ENCODE measurements at places on chromosomes 4 and X.
A peak's percentile ranks its signal among the peaks of the same experiment; 100 is the strongest.

GRCh38 chrX:23662187-23662586 lies 5.1 kb upstream of the PRDX4 start:
- no peak for DNase-seq

DNA sequence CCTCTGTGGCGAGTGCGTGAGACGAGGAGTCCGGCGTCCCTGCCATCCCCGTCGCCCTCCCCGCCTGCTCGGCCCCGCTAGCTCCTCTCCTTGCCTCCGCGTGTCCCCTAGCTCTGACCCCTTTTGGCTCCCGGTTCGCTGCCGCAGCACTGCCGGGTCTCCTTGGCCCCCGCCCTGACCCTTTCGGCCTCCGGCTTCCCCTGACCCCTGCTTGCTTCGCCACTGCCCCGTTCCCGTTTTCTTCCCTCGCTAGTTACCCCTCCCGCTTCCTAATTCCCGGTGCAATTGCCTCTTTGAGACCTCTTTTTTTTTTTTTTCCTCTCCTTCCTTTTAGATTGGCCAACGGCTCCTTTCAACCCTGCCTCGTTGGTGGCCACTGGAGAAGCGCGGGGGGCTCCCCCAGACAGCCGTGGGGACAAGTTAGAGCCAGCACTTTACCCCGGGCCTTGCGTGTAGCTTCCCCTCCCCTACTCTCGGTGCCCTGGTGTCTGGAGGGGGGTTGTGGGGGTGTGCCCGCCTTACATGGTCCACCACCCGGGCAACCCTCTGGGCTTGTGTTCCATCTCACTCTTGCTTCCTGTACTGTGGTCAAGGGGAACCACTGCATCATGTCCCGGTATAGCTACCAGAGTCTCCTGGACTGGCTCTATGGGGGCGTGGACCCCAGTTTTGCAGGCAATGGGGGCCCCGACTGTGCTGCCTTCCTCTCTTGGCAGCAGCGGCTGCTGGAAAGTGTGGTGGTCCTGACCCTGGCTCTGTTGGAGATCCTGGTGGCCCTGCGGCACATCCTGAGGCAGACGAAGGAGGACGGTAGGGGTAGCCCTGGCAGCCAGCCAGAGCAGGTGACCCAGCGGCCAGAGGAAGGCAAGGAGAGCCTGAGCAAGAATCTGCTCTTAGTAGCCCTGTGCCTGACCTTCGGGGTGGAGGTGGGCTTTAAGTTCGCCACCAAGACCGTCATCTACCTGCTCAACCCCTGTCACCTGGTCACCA lies 548 bp downstream of the TMEM164 start:
- DNase-seq, result no peak

DNA sequence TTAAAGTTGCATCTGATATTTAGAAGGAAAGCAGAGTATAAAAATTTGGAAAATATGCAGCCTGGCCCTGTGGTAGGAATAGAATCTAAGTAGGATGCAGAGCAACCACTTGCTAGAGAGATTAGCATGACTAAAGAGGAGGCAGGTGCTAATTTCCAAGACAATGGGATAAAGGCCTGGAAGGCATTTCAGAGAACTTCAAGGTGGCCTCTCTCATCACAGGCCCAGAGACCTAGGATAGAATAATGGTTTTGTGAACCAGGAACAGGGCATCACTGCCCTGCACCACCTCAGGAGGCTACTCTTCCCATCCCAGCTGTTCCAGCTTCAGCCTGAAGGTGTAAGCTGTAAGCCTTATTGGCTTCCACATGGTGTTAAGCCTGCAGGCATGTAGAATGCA lies 621.7 kb upstream of the HS3ST1 start:
- DNase-seq, result no peak

DNA sequence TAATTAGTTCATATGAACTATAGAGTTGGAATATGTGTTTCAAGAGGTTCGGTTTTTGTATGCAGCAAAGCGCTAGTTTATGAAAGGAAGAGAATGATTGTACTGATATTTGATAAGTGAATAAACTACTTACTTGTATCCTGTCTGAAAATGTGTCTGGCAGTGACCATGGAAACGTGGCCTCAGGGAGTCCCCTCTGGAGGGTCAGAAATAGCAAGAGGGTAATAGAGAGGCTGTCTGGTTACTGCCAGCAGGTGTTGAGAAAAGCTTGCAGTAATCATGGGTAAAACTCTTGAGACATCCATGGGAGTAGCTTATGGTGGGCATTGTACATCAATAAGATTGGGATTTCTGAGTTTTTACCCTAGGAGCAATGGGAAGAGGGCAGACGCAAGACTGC lies 77.1 kb downstream of the DCLK2 start:
- no peak for DNase-seq

DNA sequence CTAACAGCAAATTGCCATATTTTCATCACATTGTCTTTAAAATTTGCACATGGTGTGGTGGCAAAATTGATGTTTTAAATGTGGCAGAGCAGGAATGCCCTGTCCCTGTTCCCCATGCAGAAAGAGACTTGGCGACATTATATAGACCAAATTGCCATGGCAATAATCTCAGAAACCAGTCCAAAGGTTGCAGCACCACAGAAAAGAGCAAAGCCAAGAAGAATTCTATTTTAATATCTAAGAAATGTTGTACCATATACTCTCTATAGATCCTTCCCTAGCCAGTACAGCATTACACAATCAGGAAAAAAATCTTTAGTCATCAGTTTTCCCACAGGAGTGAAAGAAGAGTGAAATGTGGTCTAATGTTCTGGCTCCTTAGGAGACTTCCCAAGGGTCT lies 80.0 kb downstream of the UGT2B28 start:
- DNase-seq, result no peak

DNA sequence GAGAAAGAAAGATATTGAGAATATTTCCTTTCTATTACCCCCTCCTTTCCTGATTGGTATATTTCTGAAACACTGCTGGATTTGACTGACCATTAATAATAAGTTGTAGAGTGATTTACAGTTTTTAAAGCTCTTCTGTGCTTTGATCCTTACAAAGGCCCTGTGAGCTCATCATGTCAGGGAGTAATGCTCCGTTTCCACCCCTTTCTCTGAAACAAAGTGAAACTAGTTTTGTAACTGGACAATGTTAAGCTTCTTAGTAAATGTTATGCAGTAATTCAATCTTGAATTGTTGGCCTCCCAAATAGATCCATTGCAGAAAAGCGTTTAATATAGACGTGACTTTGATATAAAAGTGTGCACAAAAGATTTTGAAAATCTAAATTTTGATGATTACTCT lies 190.1 kb upstream of the GNPDA2 start:
- peak; percentile 13 for DNase-seq

- DNase-seq, result no peak
These were observed 173.7 kb upstream of the LEF1 start for GRCh38 chr4:108342325-108342970.

DNA sequence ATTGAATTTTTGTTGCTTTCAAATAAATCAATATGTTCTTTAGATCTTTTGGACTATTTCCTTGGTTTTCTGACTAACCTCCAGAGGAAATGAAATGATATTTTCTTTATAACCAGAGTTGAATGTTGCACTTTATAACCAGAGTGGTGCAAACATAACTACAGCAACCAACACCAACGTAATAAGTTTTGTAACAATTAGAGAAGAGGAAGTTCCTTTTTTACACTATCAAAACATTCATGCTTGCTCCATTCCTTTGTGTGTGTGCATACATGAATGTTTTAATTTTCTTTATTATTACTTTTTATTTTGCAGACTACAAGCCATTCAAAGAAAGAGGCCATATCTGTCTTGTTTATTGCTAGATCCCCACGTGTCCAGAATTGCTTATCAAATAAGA lies 193.0 kb upstream of the PPP3CA start:
- DNase-seq, result no peak

DNA sequence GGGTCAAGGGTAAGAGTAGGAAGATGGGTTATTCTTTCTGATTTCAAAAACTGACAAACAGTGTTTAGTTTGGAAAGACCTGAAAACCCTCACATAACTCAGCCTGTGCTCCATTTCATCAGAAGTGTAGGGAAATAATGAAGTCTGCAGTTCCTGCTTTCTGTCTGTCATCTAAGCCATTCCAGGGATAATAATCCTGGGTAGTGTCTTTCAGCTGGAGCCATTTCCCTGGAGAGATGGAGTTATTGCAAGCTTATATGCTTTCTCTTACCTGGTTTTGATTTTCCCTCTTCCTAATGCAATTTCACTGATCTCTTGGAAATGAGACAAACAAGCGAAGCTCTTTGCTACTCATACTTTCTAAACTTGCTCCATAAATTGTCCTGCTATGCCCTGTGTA lies 824.8 kb upstream of the LCORL start:
- no peak for DNase-seq

DNA sequence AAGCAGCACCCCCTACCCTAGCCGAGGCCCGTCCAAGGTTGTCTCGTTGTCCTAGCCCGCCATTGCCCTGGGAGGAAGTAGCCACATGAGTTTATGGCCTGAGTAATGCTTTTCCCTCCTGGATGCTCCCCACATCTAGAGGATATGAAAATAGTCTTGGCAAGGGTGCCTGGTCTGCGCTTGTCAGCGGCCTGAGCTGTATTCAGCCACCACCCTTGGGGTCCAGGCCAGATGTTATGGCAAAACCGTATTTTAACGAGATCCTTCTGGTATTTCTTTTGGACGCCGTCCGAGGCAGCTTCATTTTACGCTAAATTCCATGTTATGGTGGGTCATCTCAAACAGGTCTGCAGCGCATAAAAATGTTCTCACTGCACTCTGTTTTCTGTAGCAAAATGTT lies 89.3 kb downstream of the GPR143 start:
- DNase-seq, result no peak

DNA sequence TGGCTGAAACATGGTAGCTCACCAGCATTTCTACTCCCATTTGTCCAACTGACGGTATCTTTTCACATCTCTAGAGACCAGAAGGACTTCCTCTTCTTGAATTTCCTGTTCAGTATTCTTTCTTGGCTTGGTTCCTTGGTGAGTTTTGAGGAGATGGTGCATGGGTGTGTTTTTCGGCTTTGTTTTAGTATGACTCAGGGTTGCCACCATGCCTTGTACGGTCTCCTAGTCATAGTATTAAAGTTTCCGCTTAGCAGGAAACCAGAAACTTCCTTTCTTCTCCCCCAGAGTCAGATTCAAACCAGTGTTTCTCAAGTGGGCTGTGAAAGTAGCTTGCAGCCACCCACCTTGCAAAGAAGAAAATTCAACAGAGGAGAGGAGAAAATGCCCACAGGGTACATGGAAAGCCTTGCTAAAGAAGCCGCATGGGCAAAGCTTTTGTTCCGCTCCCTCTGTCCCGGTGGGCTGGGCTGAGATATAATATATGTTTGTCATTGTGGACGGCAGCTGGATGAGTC lies 5.7 kb downstream of the CD99 start:
- peak; percentile 90 for DNase-seq

- DNase-seq, result no peak
These were observed 51.6 kb downstream of the NFKB1 start for GRCh38 chr4:102552781-102553180.

- DNase-seq, result peak; percentile 24
These were observed 12.5 kb downstream of the HPF1 start for GRCh38 chr4:169745291-169745690.

DNA sequence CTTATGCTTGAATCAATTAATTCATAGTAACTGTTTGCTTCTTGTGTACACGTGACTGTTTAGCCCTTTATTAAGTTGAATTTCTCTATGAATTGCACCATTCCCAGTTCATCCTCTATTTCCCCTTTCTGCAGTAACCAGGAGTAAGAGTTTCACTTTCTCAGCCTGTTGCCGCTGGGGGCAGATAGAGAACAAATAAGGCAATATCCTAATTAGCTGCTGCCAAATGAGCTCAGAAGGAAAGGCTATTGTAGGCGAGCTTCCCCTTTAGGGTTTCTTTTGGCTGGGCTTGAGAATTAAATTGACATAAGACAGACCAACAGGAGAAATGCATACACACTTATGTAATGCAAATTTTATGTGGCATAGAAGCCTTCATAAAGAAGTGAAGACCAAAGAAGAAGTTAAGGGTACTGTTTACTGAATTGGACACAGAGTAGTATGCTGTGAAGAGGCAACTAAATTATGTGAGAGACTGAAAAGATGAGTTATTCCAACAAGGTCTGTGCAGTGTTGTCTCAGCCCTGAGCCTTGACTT lies 1594.7 kb downstream of the TECRL start:
- no peak for DNase-seq

DNA sequence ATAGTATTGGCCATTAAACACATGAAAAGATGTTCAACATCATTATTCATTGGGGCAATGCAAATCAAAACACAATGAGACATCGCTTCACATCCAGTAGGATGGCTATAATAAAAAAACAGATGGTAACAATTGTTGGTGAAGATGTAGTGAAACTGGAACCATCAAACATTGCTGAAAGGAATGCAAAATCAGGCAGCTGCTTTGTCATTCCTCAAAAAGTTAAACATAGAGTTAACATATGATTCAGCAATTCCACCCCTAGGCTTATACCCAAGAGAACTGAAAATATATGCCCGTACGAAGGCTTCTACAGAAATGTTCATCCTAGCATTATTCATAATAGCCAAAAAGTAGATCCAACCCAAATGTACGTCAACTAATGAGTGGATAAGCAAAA lies 144.0 kb upstream of the NAP1L5 start:
- no peak for DNase-seq

DNA sequence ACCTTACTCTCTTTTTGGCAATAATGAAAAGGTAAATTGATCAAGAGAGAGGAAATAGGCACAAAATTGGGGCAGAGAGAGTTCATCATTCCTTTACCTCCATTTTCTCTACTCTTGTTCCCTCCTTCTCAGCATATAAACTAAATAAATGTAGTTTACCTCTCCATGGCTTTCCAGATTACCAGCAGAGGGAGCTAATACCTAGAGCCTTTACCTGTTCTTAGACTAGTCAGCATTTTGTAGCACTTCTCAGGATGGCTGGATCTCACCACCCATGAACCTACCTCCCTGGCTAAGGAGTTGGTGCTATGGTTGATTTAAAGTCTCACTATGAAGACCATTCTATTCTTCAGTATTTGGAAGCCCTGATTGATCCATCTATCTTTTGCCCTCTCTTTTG lies 15.7 kb downstream of the OFD1 start:
- peak; percentile 78 for DNase-seq

DNA sequence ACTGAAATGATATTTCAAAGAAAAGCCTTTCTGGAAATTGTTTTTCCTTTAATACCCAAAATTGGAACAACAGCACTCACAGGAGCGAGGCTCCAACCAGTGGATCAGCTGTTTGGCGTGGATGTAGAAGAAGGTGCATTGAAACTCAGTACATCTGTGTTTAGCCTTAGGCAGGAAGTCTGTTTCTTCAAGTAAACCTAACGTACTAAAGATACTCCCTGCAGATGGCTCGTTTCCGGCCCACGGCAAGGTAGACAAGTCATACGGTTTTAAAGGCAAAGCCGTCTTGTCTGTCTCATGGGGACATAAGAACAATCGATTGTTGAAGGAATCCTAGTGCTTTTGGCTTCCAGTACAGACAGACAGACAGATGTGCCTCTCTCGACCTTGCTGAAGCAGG lies 50.0 kb upstream of the CLCN4 start:
- no peak for DNase-seq

- peak; percentile 67 for DNase-seq
These were observed 96.5 kb upstream of the MAOA start for GRCh38 chrX:43559644-43560043.
